ENCODE measurements at places on chromosomes 1 and 21.

DNA sequence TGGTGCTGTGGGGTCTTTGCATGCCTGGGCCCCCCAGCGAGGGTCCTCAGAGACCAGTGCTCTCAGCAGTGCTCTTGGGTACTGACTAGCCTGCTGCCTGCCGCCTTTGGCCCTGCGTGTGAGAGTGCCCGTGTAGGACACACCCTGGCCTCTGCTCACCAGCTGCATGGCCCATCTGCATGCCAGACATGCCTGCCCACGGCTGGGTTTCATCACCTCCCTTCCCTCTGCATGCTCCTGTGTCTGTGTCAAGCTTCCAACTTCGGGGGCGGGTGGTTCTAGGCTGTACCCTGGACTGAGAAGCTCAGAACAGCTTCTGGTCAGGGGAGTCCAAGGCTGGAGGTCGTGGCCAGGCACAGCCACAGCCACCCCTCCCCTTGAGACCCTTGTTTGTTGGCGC, 56.9 kb downstream of the PTPRF start:
- DNase-seq = no peak

- DNase-seq = no peak
These were observed 50.7 kb upstream of the KCNE2 start for GRCh38 chr21:34313116-34313515.

DNA sequence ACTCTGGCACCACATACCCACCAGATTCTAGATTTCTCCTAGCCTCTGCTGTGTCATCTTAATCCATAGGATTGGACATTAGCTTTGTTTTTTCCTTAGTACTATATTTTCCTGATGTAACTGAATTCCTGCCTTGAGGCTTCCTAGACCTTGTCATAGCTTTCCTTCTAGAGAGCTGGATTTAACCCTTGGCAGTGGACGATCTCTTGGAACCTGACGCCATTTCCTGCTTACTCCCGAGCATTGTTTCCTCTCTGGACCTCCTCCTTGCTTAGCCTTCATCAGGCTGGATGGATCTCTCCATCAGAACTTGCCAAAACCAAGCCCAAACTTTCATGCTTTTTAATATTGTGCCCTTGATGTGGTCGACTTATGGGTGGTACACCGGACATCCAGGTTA, 1.5 kb downstream of the APOBEC4 start:
- no peak for DNase-seq

- no peak for DNase-seq
These were observed 456.5 kb downstream of the DPYD start for GRCh38 chr1:97464305-97464704.

DNA sequence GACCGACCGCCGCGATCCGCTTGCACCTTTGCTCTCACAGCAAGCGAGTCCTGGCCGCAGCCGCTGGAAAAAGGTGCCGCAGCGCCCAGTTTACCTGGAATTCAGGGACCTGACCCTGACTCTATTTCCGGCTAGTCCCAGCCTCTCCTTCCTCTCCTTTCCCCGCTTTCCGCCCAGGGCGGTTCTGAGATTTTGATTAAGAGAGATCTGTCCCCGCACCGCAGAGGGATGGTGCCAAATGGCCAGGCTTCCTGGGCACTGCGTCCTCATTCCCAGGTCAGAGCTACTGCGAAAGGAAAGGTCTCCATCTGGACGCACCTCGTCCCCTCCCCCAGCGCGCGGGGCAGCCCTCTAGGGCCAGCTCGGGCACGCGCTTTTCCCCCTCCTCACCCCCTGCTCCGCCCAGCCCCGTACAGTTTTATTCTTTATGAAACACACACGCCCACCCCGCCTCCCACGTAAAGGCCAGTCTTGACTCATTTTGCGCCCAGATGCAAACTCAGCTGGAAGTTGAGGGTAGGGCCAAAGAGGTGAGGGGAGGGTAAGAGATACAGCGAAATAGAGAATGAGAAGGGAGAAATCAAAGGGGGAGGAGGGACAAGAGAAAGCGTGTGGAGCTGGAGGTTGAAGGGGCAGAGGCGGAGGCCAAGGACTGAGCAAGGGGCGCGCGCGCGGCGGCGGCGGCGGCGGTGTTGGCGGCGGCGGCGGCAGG, 411.8 kb upstream of the ESRRG start:
- DNase-seq = peak; percentile 66

DNA sequence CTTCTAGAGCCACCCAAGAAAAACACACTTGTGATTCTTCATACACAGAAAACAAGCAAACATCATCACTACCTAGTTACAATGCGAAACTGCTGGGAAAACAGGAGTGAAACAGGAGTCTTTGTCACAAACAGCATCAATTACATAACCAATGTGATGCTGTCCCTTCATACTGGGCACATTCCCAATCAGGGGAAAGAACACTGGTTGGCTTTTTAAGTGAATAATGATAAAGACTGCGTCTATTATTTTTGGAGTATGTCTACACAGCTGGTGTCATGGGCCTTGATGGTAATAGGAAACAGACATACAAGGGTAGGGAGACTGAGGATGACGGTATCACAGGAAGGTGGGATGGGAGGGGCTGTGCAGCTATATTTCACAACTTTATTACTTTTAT, 43.3 kb downstream of the SIPA1L2 start:
- DNase-seq = no peak

DNA sequence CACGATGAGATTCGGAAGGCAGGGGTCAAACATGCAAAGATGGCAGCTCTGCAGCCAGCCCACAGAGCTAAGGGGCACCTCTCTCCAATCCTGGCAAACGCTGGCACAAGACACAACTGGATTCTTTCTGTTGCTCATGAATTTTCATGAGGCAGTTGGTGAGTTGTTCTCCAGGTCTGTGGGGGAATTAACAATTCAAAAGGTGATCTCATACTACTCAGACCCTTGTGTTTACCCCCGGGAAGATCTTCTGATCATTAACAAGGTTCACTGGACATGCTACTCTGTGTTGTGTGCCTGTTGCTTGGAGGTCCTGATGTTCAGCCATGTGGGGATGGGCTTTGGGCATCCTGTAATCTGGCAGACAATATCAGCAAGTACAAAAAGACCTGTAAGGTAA, 128.9 kb downstream of the HHAT start:
- no peak for DNase-seq

DNA sequence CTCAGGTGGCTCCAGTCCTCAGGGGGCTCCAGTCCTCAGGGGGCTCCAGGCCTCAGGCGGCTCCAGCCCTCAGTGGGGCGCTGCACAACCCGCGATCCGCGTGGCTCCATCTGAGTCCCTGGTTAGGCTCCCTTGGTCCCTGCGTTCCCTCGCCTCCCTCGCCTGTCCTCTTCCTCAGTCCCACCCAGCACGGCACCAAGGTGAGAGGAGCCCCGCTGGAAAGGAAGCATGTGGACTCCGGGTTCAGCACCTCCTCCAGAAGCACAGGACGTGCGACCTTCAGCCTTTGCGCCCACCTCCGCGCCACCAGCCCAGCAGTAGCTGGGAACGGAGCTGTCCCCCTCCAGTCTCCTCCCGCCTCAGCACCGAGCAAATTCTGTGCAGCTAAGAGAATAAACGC, 8.1 kb upstream of the OR2M5 start:
- DNase-seq = no peak

- no peak for DNase-seq
These were observed 64.2 kb upstream of the KIF26B start for GRCh38 chr1:245090491-245091090.

GRCh38 chr1:6123083-6123482, 57.0 kb downstream of the CHD5 start:
- DNase-seq = no peak

GRCh38 chr21:32562915-32563314, 22.4 kb downstream of the TCP10L start:
- DNase-seq = no peak

- no peak for DNase-seq
These were observed 73.4 kb downstream of the BACE2 start for GRCh38 chr21:41241341-41241740.

- no peak for DNase-seq
These were observed 82.3 kb downstream of the LTN1 start for GRCh38 chr21:28910280-28910887.

GRCh38 chr1:47388891-47389238, 27.2 kb upstream of the FOXE3 start:
- DNase-seq = peak; percentile 77
